Activated B cell treated with CpG ODN at 0.5 μM for 24 hours (primary cell): ENCODE measurements at places on chromosomes 11 and 22.

- no peak overlapping the region for H3K27ac ChIP-seq
- H3K36me3 ChIP-seq = no peaks in the 10 kb centered on the region
- no peak overlapping the region for H3K4me3 ChIP-seq
- peaks cover 6% of the 10 kb centered on the region for H3K27me3 ChIP-seq
Observed at GRCh38 chr11:124190298-124191139, 7.4 kb downstream of the OR10D3 start.

GRCh38 chr22:44406341-44407170 is 91.5 kb downstream of the RTL6 start:
- H3K4me1 ChIP-seq = no peaks in the 10 kb centered on the region
- H3K4me3 ChIP-seq = no peak overlapping the region
- no peak for DNase-seq
- peaks cover 3% of the 10 kb centered on the region for H3K27me3 ChIP-seq
- H3K27ac ChIP-seq = no peak overlapping the region
- no peaks in the 10 kb centered on the region for H3K36me3 ChIP-seq

DNA sequence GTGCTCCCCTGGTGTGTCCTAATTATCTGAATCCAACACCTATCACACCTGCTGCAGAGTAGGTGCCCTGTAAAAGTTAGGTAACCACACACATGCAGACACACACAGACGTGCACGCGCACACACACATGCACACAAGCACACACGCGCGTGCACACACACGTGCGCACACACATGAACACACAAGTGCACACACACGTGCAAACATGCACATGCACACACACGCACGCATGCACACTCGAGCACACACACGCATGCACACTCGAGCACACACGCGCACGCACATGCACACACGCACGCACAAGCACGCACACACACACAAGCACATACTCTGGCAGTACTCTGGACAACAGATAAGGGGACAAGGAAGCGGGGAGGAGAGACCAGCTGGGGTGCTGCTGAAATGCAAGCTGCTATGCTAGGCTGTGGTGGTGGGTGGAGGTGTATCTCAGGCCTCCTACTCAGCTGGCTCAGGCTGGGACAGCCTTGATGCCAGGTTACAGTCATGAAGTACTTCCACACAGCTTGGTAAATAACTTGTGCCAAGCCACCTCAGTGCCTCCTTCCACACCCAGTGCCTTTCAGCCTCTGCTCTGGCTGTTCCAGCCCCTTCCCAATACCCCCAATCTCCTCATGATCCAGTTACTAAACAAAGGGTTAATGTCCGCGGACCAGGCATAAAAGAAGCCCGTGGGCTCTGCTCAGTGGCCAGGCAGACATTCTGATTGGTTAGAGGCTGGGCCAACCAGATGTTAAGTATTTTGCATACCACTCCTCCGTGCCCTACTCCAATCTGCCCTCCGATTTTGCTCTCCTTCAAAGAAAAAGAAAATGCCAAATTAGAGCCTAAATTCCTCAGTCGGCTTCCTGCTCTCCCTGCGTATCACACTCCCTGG is 374.1 kb downstream of the TENM4 start:
- DNase-seq = no peak
- H3K27me3 ChIP-seq = no peaks in the 10 kb centered on the region
- no peaks in the 10 kb centered on the region for H3K36me3 ChIP-seq
- H3K4me3 ChIP-seq = no peak overlapping the region
- H3K4me1 ChIP-seq = no peaks in the 10 kb centered on the region

DNA sequence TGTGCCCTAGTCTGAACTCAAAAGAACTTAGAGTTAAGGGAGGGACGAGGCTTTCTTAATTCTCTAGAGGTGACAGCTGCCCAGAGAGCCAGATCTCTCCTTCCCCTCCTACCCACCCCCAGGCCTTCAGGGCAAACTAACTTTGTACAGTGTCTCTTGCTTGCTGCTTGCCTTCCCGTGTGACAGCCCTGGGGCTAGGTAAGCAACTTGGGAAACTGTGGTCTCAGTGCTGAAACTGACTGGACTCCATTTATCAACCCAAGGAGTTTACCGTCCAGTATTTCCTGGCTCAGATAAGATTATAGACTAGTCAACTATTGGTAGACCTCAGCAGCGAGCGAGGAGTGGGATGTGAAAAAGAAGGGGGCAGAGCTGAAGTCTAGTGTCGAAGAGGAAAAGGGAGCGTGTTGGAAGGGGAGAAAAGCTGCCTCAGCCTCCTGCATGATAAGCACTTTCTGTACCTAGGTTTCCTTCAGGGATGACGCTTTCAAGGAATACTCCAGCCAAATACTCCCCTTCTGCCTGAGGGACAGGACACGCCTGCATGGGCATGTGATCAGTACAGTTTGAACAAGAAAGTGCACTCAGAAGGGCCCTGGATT is 43.3 kb upstream of the WEE1 start:
- peaks cover 31% of the 10 kb centered on the region for H3K36me3 ChIP-seq
- no peak overlapping the region for H3K4me3 ChIP-seq
- peaks cover 2% of the 10 kb centered on the region for H3K4me1 ChIP-seq
- H3K27ac ChIP-seq = no peak overlapping the region
- no peaks in the 10 kb centered on the region for H3K27me3 ChIP-seq

- H3K27me3 ChIP-seq = no peaks in the 10 kb centered on the region
- H3K36me3 ChIP-seq = no peaks in the 10 kb centered on the region
- DNase-seq = no peak
- H3K27ac ChIP-seq = no peak overlapping the region
Observed at GRCh38 chr22:48088251-48088650, 1325.8 kb downstream of the TBC1D22A start.

DNA sequence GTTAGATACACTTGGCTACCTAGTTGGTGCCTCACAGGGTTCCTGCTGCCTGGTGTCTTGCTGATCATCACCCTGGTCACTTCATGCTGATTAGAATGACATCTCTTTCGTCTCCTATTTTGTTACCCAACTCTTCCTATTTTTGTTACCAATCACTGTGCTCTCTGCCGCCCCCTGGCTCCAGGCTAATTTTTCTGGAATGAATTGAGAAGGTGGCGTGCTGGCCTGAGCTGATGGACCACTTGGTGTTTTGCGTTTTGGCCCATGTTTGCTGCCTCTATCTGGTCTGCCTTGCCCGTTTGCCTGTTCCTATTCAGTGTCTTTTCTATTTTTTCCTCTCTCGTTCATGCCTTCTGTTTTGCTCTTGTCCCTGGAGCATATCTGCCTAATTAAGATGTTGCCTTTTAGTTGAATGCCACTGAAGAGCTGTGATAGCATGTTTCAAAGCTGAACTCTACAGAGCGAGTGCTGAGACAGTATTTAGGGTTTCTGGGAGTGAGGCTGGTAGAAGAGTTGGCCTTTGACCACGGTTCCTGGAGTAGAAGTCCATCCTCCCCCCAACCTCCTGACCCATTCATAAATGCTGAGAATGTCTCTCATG is 5.9 kb upstream of the ATF4 start:
- no peak for DNase-seq
- H3K36me3 ChIP-seq = peaks cover 73% of the 10 kb centered on the region
- peak overlapping the region; percentile 24 for H3K27ac ChIP-seq
- no peak overlapping the region for H3K4me3 ChIP-seq
- peaks cover 28% of the 10 kb centered on the region for H3K4me1 ChIP-seq
- H3K27me3 ChIP-seq = no peaks in the 10 kb centered on the region

GRCh38 chr11:56271092-56271491 is 2.9 kb upstream of the OR5T1 start:
- no peak overlapping the region for H3K4me3 ChIP-seq
- no peaks in the 10 kb centered on the region for H3K4me1 ChIP-seq
- H3K27ac ChIP-seq = no peak overlapping the region
- no peaks in the 10 kb centered on the region for H3K27me3 ChIP-seq
- H3K36me3 ChIP-seq = no peaks in the 10 kb centered on the region
- DNase-seq = no peak

DNA sequence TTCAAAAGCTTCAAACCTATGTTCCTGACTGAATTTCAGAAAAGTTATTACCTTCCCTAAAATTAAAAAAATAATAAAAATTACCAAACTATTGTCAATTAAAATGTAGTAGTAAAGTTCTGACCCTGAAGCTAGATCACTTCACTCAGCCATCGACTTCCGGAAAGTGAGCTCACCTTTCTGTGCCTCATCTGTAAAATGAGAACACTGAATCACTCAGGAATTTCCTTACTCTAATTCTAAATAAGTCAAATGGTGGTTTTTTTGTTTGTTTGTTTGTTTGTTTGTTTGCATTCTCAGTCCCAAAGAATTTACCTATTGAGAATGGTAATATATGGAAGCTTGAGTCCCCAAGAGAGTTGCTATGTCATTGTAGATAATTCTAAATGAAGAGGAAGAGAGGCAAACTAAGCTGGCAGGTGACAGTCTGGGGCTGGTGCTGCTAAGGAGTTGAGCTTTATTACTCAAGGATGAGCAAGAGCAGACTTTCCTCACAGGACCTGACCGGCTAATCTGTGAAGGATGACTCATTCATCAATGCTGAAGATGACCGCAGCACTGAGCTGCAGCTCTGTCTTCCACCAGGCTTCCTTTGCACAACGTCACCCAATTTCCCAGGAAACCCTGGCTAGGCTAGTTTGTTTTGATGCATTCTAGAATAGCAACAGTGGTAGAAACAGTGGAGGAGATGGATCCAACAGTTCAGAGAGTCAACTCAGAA is 248.8 kb downstream of the RAB38 start:
- no peaks in the 10 kb centered on the region for H3K36me3 ChIP-seq
- DNase-seq = no peak
- H3K27ac ChIP-seq = no peak overlapping the region
- H3K4me3 ChIP-seq = no peak overlapping the region
- no peaks in the 10 kb centered on the region for H3K27me3 ChIP-seq

DNA sequence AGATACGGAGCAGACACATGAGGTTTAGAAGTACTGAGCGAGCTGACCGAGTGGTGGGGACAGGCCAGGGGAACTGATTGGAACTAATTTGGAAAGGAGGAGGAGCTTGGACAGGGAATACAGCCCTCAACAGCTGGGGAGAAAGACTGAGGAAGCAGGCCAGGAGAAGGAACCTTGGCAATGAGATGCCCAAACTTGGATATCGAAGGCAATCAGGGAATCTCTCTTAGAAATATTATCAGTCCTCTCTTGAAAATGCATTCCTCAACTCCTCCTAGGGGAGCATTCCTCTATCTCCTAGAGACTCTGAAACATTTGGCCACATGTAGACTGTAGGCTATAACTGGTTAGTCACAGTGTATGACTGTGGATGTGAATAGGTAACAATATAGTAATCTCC is 284.6 kb downstream of the GUCY1A2 start:
- no peak overlapping the region for H3K27ac ChIP-seq
- H3K36me3 ChIP-seq = no peaks in the 10 kb centered on the region
- no peak for DNase-seq
- H3K4me1 ChIP-seq = no peaks in the 10 kb centered on the region
- H3K4me3 ChIP-seq = no peak overlapping the region

DNA sequence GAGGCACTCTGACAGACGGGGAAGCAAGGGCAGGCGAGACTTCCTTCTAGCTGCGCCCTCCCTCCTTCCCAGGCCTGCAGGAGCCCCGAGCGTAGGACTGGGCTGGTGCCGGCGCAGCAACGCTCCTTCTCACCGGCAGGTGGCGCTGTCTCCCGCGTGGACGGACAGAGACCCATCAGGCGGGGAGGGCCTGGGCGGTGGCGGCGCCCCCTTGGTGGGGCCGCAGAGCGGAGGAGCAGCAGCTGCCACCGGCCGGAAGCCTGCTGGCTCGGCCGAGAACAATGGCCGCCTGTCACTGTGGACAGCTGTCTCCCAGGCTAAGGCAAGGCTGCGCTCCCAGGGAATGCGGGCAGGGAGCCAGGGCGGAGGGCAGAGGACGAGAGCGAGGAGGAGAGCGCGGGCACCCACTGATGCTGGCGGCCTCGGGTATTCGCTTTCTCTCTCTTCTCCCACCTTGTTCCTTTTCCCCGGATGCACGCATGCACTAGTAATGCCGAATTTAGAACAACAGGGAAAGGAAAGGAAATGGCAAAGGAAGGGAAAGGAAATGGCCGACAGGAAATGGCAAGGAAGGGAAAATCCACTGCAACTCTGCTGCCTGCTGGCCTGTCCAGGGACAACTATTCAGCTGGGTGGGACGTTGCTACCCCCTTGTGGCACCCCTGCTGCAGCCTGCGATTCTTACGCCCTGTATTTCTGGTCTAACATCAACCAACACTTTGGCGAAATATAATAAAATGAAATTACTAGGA is 14.4 kb downstream of the PPM1F start:
- H3K27ac ChIP-seq = peak overlapping the region; percentile 85
- H3K4me3 ChIP-seq = peak overlapping the region; percentile 89
- peaks cover 10% of the 10 kb centered on the region for H3K36me3 ChIP-seq
- peak; percentile 93 for DNase-seq
- no peaks in the 10 kb centered on the region for H3K27me3 ChIP-seq

GRCh38 chr11:41245704-41246398 is 213.6 kb downstream of the LRRC4C start:
- H3K27me3 ChIP-seq = no peaks in the 10 kb centered on the region
- DNase-seq = no peak
- no peaks in the 10 kb centered on the region for H3K36me3 ChIP-seq

DNA sequence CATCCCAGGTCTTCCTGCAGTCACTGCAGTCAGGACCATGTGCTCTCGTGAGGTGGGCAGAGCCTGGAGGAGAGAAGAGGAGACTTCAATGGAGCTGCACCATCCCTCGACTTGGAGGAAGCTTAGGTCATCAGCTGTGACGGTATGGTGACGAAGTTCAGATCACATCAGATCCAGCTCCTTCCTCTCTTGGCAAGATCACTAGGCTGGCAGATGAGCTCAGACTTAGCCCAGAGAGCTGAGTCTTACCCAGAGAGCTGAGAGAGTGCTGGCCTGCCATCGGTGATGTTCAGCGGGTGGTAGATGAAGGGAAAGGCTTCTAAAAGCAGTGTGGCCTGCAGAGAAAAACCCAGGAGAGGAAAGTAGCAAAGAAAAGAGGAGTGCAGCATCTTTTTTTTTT is 1.8 kb upstream of the SLC15A3 start:
- peaks cover 3% of the 10 kb centered on the region for H3K36me3 ChIP-seq
- no peaks in the 10 kb centered on the region for H3K27me3 ChIP-seq
- H3K27ac ChIP-seq = peak overlapping the region; percentile 91
- DNase-seq = no peak
- H3K4me3 ChIP-seq = no peak overlapping the region

DNA sequence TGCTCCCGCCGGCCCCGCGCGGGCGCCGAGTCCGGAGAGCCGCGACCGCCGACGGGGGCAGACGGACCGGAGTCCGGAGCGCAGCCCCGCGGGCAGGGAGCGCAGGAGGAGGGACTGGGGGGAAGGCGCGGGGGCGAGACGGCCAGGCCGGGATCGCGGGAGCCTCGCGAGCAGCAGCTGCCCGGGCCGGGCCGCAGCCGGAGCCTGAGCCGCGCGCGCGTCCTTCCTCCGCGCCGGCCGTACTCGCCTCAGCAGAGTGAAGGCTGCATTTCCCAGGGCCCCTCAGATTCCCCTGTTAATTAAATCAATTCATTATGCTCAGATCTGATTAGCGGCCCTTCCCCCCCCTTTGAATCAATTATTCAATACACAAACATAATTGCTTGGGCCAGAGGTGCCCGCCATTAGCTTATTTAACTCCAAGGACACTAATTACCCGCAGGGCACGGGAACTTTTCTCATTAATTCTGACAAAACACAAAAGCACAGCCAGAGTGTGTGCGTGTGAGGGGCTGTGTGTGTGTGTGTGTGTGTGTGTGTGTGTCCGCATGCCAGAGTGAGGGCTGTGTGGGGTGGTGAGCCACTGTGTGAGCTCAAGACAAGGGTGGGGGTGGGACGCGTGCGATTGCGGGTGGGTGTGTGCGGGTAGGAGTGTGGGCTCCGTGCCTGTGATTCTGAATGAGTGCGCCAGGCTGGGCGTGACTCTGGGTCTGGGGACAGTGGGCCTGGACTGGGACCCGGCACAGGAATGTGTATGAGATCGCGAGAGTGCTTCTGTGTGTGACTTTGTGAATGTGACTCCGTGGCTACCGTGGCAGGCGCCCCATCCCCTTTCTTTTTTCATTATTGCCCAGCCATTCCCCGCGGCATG is 5.1 kb upstream of the LMO1 start:
- no peaks in the 10 kb centered on the region for H3K36me3 ChIP-seq
